Hippocampal formation (tissue), 2 donors: ENCODE measurements at places on chromosomes 5 and 9.
A peak's percentile ranks its signal among the peaks of the same experiment; 100 is the strongest.

GRCh38 chr5:38927470-38927869 is 81.7 kb downstream of the OSMR start:
- DNase-seq: no peak

GRCh38 chr9:106478312-106478711 is 384.7 kb upstream of the ZNF462 start:
- DNase-seq: no peak

DNA sequence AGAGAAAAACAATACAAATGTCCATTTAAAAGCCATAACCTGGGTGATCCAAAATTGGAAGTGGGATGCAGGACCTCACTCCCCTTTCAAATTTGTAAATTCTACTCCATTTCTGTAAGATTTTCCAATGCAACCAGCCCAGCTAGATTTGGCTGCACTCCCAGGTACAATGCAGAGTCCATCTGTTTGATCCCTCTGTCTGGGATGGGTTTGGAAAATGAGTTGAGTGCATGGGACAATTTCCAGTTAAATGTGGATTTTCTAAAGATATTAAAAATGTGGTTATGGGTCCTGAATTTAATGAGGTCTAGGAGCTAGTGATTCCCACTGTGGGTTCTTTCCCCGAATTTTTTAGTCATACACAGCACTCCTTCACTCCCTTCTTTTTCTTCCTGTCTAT is 104.0 kb upstream of the ATP10B start:
- no peak for DNase-seq

DNA sequence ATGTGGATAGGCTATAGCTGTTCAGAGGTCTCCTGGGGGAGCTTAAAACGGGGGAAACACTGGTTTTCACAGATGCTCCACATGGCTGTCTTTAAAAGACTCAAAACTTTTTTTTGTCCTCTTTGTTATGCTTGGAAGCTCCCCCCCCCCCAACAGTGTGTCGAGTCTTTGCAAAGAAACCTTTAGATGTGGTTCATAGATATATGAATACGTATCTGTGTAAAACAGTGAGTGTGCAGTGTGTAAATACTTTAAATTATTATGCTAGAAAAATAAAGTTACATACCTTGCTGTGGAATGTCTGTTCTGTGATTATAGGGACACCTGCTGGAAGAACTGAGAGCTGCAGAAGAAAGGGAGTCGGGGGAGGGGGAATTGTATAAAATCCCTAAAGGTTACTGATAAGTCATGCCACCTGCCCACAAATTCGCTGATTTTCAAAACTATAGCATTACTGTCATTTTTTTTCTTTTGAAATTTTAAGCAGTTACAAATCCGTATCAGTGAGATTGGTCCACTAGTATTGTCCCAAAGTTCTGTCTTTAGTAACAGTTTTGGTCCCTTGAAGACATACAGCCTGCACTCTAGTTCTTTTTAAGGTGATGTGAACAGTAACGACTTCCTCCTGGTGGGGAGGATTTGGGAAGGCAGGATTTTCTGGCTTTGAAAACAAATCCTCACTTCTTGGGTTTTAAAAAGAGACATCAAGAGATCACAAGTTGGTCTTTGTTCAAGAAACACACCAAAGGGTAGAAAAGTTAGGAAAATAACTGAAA is 22.9 kb downstream of the RGMB start:
- DNase-seq: peak; percentile 2

GRCh38 chr5:10760096-10760920 is 726 bp downstream of the DAP start:
- peak; percentile 34 for DNase-seq

DNA sequence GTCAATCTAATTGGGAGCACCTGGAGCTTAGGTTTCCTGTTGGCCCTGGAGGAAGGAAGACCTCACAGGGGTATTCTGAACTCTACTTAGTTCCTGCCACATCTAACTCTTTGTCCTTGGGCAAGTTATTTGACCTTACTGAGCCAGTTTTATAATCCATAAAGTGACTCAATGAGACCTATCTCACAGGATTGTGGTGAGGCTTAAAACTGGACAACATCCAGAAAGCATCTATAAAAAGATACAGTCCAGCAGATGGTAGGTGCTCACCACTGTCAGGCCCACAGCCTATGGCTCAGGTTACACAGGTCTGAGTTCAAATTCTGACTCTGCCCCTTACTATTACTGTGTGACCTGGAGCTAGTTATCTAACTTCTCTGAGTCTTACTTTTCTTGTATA is 23.3 kb downstream of the KCNV2 start:
- DNase-seq: no peak

DNA sequence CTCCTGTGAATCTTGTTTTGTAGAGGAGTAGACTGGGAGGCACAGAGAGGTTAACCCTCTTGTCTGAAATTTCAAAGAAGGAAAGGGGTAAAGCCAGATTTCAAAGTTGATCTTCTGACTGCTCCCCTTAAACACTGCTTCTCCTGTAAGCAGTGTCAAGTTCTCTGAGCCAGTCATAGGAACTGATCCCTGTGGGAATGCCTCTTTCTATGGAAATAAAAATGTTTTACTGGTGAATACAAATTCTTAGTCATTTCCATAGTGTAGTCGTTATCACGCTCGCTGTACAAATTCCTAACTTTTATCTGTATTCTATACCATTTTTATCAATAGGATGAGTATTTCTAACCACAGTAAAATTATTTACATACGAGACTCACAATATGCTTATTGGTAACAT is 66.3 kb upstream of the PRRC1 start:
- no peak for DNase-seq

DNA sequence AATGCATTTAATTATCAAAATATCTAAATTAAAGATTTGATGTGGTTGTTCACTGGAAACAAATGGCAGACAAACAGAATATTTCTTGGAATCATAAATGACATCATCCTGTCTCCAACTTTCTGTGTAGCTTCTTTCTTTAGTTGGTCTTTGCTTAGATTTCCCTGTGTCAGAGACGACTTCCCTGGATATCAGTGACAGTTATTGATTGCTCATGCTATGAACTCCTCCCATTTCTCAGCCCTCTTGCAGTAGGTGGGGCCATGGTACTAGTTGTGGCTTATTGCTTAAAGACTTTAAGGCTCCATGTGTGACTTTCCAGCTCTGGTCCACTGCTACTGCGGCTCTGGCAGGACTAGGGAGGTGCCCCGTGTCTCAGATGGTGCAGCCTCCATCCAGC is 592.6 kb downstream of the MTRR start:
- DNase-seq: no peak
